ENCODE measurements at places on chromosomes 2 and 18.

- peak; percentile 69 for DNase-seq
These were observed 93.1 kb downstream of the TCF4 start for GRCh38 chr18:55494899-55495298.

- DNase-seq = no peak
These were observed 1.2 kb downstream of the ABCG8 start for GRCh38 chr2:43839776-43840564.

DNA sequence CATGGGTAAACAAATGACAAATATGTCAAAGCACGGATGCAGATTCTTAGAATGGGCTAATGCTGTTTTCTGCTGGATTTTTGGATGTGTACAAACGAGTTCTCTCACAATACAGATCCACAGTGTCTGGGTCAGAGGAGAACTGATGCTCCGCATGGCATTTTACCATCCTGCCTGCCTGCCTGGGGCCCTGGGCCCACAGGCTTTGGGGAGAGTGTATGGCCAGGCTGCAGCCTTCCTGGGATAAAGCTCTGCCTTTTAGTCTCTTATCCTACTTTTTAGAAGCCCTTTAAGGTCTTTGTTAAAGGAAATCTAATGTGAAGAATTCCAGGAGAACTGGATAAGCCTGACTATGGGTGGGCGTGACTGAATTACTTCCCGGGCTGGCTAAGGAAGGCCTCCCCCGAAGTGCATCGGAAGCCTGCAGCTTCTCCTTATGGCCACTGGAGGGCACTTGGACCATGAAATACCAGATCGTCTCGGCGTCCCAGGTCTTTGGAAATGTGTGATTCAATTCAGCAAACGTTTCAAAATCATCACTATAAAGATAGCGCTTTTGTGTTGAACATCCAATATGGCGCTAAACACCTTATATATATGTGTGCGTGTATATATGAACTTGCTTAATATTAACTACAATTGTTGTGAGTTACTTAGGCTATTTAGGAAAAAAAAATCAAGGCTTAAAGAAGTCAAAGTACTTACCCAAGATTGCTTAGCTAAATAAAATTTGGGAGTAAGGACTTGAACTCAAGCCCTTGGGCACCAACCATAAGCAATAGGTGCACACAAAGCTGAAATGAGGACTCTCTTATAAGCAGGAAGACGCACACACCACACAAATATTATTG lies 15.2 kb upstream of the DNPEP start:
- DNase-seq = peak; percentile 85

DNA sequence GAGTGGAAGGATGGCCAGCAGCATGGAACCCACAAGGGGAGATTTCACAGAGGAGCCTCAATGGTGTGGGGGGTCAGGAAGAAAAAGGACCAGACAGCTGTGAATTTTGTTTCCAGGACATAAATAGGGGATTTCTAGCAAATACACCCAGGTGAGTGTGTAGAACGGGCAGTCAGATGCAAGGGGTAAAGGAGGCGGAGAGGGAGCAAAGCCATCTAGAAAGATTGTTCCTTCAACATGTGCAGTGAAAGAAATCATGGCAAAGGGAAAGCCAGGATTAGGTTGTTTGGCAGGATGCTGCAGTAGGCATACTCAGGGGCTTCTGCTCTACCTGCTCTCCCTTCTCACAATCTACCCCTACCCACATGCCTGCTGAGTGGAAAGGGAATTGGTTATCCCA lies 119.4 kb upstream of the EPC2 start:
- DNase-seq = no peak

DNA sequence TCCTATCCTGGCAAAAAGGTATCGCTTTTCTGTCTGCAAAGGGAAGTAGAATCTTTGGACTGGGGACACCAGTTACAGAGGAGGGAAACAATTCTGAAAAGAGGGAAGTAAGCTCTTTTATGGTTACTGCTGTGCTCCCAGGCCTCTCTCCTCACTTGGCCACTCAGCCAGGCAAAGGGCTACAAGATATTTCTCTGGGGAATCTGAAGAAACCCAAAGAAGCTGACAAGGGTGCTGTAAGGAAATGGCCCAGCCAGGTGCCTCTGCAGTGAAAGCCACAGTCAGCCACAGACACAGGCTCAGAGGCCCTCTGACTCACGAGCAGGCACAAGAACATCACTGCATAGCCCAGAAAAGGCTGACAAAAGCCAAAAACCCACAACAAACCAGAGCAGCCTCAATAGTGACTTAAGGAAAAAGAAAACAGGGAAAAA lies 5.8 kb downstream of the HDLBP start:
- peak; percentile 50 for DNase-seq

GRCh38 chr2:169336695-169337094 lies 25.6 kb downstream of the LRP2 start:
- no peak for DNase-seq

DNA sequence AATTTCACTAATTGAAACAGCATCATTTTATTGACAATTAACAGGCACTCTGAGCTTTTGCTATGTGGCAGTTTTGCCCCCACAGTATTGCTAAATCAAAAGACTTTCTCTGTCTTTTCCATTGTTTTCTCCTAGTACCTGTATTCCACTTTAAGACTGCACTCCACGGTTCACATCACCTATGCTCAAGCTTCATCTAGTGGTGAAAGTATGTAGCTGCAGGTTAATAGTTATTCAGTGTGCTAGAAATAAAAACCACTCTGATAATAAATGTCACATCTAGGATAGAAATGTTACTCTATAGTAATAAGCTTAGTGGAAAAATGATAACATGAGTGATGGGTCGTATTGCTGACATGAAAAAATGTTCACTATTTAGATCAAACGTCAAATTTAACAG lies 24.6 kb downstream of the ARL6IP6 start:
- DNase-seq = no peak

GRCh38 chr18:42937436-42937835 lies 178.0 kb downstream of the RIT2 start:
- no peak for DNase-seq

- no peak for DNase-seq
These were observed 505.4 kb downstream of the BCL11A start for GRCh38 chr2:60047944-60048525.

GRCh38 chr2:114034742-114035141 lies 144.9 kb downstream of the ACTR3 start:
- DNase-seq = no peak

DNA sequence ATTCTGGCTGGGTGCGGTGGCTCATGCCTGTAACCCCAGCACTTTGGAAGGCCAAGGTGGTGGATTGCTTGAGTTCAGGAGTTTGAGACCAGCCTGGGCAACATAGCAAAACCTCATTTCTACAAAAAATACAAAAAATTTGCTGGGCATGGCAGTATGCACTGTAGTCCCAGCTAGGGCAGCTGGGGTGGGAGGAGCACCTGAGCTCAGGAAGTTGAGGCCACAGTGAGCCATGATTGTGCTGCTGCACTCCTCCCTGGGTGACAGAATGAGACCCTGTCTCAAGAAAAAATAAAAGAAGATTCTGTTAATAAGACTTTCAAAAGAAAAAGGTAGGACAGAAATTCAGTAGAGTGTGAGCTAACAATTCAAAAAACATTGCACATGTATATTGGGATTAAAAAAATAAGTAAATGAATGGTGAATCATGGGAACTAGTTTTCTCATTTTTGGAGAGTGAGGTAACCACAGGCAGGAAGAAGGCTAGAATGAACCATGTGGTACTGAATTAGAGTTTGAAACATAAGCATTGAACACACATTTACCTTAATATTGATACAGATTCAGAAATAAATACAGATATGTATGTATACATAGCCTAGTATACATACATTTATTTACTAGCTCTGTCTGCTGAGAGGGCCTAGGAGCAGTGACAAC lies 53.5 kb downstream of the NCOA1 start:
- peak; percentile 18 for DNase-seq

DNA sequence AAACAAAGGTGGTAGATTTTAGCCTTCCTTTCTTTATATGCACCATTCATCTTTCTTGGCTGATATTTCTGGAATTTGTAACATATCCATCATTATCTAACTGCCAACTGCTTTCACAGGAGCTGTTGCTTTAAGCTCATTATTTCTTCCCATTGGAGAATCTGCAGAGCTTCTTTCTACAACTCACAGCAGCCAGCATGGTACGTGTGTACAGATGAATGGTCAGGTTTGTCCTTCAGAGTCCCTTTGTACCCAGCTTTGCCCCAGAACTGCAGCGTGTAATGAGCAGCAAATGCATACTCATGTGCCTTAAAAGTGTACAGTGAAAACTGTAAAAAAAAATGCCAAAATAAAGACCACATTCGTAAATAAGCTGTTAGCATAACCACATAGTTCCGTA lies 260.9 kb downstream of the FIGN start:
- DNase-seq = no peak

- DNase-seq = no peak
These were observed 43.8 kb downstream of the XIRP2 start for GRCh38 chr2:166932032-166932431.

- DNase-seq = no peak
These were observed 16.2 kb upstream of the DCC start for GRCh38 chr18:52323802-52324201.

DNA sequence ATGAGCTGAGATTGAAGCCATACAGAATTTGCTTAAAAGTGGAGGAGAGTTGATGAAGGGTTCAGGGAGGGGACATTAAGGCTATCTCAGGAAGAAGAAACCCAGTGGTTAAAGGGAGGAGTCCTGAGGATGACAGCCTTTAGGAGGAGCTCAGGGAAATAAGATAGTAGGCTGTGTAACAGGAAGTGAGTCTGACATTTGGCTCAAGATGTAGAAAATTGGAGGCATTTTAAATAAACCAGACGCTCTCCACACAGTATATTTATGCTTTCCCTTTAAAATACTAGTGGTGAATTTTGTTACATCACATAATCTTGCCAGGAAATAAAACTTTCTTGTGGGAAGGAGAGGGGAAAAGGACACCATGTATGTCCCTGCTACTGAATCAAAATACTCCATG lies 11.6 kb downstream of the KCNH7 start:
- DNase-seq = no peak

DNA sequence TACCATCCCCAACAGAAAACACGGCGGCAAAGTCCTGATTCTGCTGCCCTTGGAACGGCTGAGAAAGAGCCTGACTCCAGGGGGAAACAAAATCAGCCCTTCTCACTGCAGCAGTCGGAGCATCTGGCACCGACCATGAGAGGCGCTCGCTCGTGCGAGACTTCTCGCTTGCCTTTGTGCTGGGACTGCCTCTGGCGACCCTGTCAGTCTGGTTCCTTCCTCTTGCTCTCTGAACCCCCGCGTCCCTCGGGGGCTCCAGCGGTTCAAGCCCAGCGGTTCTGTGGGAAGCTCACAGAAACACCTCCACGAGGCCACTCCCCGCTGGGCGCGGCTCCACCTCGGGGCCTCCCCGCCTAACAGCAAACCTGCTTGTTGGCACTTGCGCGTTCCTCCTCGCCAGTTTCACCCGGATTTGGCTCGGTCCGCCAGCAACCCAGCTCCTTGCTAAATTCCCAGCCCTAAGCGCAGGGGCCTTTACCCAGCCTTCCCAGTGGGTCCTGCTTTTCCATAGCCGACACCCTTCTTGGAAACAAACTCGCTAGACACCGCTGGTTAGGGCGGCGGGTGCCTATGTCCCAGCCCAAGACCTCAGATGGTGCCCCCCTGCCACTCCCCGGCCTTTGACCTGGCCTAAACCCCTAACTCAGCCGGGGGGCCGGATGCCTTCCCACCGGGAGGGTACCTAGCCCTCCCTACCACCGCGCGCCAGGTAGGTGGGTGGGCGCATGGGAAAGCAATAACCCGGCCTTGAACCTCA lies 2.2 kb downstream of the RND3 start:
- peak; percentile 72 for DNase-seq

GRCh38 chr2:186189816-186190215 lies 296.2 kb upstream of the ZC3H15 start:
- no peak for DNase-seq

GRCh38 chr18:66582211-66582610 lies 21.7 kb downstream of the CDH19 start:
- no peak for DNase-seq

GRCh38 chr2:229350117-229350805 lies 79.2 kb upstream of the PID1 start:
- no peak for DNase-seq

DNA sequence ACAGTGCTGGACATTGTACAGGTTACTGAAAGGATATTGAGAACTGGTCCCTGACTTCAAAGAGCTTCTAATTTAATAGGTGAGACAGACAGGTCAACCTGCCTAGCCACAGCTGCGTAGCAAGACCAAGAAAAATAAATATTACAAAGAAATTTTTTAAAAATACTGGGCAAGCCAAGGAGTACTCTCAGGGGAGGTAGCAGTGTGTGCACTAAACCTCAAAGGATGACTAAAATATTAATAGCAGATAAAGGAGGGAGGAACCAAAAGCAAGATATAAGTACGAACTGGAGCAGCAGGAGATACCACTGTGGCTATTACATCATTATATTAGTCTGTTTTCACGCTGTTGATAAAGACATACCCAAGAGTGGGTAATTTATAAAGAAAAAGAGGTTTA lies 14.9 kb downstream of the SCG2 start:
- peak; percentile 23 for DNase-seq

DNA sequence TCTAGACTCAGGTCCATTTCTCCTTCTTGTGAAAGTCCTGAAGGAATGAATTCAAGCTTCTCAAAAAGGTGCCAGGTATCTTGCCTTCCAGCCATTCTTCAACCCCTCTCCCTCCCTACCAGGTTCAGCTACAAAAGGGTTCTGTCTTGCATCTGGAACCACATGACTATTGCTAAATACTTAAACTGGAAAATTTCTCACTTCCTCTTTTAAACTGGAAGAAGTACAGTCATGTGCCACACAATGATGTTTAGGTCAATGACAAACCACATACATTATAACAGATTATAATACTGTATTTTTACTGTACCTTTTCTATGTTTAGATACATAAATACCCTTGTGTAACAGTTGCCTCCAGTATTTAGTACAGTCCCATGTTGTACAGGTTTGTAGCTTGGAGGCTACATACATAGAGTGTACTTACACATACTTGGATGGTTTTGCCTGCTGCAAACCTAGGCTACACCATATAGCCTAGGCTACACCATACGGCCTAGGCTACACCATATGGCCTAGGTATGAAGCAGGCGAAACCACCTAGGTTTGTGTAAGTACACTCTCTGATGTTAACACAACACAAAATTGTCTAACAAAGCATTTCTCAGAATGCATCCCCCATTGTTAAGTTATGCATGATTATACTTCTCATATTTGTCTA lies 142.0 kb upstream of the DNMT3A start:
- no peak for DNase-seq

GRCh38 chr2:113207021-113207420 lies 33.2 kb downstream of the PSD4 start:
- no peak for DNase-seq

DNA sequence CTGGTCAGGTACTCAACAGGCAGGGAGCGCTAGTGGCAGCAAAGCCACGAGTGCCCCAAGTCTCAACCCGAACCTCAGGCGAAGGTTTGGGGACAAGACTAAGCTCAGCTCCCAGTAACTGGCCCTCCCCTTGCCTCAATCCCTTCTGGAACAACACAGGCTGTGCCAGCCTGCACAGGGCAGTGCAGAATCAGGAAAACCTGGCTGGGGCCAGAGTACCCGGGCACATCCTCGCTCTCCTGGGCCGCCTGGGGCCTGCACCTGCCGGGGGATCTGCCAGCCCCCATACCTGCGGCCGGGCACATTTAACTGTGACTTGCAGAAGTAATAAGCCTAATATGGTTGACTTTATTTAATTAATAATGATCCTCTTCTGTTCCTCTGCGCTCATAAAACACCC lies 60.6 kb downstream of the GBX2 start:
- DNase-seq = no peak

GRCh38 chr2:190583507-190584337 lies 49.2 kb upstream of the NEMP2 start:
- DNase-seq = no peak
